ENCODE measurements at places on chromosomes 6 and 20.

DNA sequence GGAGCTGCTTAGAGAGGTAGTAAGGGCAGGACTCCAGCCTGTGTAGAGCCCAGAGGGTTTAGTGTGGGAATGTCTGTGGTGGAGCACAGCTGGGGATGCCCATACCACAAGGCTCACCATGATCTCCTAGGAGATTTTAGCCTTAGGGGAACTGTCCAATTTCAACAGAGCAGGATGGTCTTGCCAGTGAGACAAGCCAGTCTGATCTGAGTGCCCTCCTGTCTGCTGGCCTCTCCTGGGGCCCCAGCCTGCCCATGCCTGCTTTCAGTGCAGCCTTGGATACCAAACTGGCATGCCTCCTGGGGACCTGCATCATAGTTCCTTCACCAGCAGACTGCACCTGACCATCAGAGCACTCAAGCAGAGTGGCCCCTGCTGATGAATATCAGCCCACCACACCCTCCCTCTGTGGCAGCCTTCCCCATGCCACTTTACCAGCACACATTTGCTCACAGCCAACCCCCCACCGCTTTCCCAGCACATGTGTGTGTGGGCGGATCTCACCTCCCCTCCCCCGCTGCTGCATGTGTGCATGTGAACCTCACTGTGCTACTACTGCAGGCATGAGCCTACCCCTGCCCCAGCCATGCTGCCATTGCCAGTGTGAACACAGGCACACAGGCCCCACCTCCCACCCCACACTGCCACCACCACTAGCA, 7.9 kb upstream of the TREM1 start:
- DNase-seq = no peak

DNA sequence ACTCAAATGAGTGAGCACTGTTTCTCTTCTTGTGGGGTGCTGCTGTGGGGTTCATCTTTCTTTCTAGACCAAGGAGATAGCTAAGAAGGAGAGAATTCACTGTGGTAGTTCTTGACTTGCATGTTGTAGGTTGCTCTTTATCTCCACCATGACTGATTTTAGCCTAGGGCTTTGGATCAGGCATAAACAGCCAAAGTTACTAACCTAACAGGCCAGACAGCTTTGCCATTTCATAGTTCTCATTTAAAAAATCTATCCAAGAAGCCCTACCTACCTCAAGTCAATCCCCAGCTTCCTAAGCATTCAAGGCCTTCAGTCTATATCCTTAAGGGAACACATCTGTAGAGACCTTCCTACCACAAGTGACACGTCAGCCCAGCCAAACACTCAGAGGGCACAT, 107.9 kb upstream of the CARMIL1 start:
- no peak for DNase-seq

DNA sequence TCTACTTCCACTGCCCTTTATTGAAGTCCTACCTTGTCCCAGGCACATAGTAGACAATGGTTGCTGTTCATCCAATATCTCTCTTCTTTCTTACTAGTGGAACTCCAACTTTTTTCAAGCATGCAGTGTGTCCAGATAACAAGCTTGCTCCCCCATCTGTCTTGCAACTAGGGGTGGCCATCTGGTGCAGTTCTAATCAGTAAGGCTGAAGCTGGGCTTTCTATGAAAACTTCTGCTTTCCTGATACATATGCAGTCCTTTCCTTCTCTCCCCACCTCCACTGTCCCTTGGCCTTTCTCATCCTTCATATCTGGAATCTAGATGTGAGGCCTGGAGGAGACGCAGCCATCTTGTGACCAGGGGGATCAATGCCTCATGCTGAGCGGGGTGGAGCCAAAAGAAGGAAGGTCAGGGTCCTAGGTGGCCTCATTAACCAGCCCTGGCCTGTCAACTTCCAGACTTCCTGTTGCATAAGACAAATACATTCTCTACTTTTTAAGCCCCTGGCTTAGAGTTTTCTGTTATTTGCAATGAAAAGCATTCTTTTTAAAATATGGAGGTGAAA, 59.6 kb upstream of the ZFP64 start:
- no peak for DNase-seq

DNA sequence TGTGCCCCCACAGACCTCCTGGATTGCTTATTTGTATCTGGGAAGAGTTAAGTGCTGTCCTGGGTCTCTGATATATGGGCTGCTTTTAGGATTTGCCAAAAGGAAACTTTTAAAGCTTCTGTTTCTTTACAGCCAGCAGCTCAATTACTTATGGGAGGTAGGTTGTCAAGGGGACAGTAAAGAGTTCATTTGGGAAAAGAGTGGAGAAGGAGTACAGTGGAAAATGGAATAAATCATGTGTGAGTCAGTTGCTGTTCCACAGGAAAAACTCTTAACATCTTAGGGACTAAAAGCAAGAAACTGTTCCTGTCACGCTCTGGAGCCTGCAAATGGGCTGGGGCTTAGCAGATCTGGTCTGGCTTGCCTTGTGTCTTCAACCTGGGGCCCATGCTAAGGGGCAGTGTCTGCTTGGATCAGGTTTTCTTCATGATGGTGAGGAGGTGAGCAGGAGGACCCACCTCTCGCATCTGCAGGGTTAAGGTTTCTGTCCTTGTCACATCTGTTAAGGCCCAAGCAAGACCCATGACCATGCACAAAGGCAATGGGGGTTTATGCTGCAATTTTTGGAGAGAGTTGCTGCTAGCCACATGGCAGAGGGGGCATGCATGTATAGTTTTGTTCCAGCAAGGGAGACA, 8.7 kb upstream of the CST1 start:
- DNase-seq = no peak

DNA sequence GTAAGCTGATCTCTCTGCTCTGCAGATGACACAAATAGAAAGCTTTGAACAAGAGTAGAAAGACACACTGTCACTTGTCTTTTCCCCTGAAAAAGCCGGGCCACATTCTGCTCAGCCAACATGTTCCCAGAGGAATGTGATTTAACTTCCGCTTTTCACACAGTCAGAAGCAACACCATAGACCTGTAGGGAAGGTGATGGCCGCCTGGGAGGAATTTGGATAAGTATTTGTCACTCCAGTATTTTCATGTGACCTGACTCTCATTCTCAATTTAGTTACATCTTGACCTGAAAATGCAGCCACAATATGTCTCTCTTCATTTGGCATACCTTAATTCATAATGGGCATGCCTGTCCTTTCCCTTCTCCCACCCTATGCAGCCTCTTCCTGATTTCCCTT, 2.0 kb upstream of the GRM1 start:
- no peak for DNase-seq

DNA sequence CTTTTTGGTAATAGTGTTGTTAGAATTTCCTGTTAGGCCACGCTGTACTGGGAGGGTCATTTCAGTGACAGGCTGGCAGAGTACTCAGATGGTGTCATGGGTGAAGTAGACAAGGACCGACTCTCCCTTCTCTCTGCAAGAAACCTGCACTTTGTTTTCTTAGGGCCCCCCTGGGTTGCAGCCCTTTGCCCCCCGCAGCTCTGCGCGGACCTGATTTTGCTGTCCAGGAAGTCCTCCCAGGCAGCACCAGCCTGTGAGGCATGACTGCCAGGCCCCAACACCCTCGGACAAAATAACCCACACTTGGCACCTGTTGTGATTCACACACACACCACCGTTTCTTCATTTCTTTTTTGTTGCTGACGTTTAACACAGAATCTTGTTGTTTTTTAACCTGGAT, 21.8 kb upstream of the CLDN20 start:
- DNase-seq = no peak

DNA sequence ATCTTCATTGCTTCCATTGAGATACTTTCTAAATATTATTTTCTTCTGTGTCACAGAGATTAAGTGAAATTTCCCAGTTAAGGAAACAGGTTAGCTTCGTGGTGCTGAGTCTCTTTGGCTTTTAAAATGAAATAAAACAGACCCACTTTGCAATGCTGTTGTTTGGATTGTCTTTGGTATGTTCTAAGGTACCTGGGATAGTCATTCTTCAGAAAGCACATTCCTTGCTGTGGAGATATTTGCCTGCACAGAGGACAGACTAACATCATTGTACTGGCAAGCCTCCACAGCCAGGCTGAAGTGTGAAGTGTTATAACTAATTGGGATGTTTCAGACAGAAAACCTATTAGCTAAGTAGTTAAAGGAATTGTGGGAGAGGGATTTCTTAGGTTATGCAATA, 148.8 kb upstream of the EPHA7 start:
- no peak for DNase-seq

DNA sequence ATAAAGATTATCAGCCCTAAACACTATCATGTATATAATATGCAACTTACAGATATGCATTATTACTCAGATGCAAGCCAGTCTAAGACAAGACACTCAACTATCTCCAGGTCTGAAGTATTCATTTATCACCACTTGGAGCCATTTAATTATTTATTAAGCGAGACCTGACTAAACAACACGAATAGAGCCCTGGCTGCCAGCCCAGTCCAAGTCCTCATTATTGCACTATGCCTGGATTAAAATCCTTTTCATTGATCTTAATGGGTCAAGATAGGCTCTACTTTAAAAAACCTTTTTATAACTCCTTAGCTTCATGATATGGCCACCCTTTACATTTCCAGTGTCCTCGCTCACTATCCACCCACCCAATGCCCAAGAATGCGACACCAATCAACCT, 183.1 kb upstream of the MARCKS start:
- no peak for DNase-seq

GRCh38 chr6:108778421-108779186, 69.6 kb upstream of the ARMC2 start:
- no peak for DNase-seq

DNA sequence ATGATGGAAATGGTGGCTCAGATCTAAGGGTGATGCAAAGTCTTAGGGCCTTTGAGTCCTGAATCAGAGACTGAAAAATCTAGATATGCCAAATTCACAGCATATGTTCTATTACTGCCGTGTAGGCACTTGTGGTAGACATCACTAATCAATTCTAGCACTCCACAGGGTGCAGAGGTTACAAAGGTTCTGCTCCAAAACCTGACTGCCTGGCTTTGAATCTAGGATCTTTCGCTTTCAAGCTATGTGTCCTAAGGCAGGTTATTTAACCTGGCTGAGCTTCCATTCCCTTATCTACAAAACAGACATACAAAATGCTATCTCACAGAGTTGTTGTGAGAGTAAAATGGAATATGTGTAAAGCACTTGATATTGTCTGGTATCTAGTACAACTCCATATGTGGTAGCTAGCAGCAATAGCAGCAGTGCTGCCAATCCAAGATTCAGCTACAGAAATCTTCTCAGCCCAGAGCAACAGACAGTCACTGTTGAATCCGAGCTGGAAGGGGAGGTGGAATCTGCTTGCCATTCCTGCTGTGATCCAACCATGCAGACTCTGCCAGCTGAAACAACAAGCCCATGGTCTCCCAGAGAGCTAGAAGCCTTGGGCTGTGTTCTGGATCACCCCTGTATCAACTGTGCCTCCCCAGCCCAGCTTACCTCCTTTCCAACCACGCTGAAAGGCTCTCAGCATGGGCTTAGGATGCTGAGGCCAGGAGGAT, 206.9 kb downstream of the TFAP2C start:
- DNase-seq = no peak

- no peak for DNase-seq
These were observed 169.2 kb downstream of the DTNBP1 start for GRCh38 chr6:15493437-15494168.

DNA sequence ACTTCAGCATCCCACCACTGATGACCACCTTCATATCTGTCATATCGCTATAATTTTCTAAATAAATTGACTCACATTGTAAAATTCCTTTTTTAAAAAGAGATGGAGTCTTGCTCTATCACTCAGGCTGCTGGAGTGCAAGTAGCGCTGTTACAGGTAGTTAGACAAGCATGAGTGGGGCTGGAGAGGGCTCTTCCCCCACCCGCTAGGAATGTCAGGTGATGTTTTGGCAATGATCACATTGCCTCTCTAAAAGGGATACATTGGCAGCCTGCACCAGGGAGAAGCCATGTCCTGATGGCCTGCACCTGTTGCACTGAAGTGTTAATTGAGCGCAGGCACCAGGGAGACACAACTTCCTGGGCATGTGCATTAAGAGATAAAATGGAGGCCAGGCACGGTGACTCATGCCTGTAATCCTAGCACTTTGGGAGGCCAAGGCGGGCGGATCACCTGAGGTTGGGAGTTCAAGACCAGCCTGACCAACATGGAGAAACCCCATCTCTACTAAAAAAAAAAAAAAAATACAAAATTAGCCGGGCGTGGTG, 16.9 kb upstream of the SLC22A16 start:
- DNase-seq = no peak

GRCh38 chr20:29326376-29327070, 1930.9 kb upstream of the DEFB115 start:
- no peak for DNase-seq

- DNase-seq = no peak
These were observed 154.0 kb downstream of the JARID2 start for GRCh38 chr6:15399641-15400470.

DNA sequence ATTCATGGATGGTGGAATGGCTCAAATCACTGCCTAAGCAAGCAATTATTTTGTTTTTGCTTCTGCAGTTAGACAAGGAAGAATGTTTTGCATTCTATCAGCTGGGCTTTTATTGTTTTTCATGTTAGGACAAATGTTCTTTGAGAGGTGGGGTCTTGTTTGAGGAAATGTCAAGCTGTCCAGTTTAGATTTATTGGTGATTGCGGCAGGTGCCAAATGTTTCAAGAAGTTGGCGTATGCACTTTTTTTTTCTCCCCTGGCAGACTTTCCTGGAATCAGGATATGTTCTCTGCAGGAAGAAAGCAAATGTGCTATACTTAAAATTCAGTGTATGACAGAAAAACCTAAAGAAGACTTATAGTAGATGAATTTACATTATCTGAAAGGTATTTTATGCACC, 81.0 kb upstream of the JAG1 start:
- no peak for DNase-seq

DNA sequence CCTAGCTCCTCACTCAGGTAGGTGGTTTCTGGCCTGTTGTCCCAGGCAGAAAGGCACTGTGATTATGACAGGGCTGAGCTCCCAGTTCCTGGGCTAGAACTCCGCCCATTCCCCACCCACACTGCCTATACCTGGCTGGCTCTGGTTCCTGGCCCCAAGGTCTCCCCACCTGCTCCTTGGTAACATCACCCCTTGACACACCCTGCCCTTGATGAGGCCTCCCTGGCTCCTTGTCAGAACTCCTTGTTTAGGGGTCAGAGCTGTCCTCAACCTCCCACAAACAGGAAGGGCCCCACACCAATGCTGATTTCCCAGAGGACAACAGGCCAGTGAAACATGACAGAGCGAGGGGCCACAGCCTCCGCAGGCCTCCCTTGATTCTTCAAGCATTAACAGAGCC, 15.5 kb upstream of the MYMX start:
- no peak for DNase-seq

DNA sequence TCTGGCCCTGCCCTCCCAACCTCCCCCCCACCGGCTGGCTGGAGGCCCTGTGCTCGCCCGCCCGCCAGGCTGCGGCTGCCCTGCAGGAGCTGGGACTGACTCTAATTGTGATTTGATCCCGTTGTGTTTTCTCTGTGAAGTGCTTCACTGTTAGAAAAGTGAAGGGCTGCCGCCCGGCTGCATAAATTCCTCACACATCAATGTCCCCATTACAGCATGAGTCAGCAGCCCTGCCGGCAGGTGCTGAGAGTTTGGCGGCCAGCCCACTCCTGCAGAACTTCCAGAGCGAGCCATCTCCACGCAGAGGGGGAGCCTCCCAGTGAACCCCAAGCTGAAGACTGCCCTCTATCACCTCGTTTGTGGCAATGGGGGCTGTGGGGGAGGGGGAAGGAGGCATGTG, 137.9 kb downstream of the DLL1 start:
- DNase-seq = no peak

GRCh38 chr6:152893187-152893586, 89.7 kb downstream of the FBXO5 start:
- DNase-seq = no peak

All from CD4-positive, alpha-beta T cell treated with Interleukin-15 for 4 hours (primary cell).